Calu3 (cell line): ENCODE measurements at places on chromosomes 3 and 15. TPM values are rescaled to one million over a fixed set of nuclear protein-coding genes. Genes with fewer than 3 reads are reported as not detected.

Gene GOLGA8S
- total RNA-seq, result 0.09 TPM in 1 of 2 replicates, not detected in the other

GRCh38 chr15:57927091-57927631 lies 138.3 kb downstream of the ALDH1A2 start:
- no peak for DNase-seq

GRCh38 chr3:51099794-51100535 lies 285.1 kb upstream of the MANF start:
- DNase-seq, result peak; percentile 74

- DNase-seq, result no peak
Observed at GRCh38 chr3:9622438-9622837, 26.9 kb upstream of the MTMR14 start.

DNA sequence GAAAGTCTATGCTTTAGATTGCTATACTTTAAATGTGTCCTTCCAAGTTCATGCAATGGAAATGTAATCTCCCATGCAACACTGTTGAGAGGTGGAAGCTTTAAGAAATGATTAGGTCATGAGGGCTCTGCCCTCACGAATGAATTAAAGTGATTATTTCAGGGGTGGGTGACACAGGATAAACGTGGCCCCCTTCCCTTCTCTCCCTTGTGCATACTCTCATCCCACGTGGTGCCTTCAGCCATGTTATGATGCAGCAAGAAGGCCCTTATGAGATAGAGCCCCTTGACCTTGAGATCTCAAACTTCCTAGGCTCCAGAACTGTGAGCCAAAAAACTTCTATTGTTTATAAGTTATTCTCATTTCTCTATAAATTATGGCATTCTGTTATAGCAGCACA lies 183.3 kb downstream of the TNIK start:
- no peak for DNase-seq

Gene LYZL4
- not detected in 2 replicates for total RNA-seq

DNA sequence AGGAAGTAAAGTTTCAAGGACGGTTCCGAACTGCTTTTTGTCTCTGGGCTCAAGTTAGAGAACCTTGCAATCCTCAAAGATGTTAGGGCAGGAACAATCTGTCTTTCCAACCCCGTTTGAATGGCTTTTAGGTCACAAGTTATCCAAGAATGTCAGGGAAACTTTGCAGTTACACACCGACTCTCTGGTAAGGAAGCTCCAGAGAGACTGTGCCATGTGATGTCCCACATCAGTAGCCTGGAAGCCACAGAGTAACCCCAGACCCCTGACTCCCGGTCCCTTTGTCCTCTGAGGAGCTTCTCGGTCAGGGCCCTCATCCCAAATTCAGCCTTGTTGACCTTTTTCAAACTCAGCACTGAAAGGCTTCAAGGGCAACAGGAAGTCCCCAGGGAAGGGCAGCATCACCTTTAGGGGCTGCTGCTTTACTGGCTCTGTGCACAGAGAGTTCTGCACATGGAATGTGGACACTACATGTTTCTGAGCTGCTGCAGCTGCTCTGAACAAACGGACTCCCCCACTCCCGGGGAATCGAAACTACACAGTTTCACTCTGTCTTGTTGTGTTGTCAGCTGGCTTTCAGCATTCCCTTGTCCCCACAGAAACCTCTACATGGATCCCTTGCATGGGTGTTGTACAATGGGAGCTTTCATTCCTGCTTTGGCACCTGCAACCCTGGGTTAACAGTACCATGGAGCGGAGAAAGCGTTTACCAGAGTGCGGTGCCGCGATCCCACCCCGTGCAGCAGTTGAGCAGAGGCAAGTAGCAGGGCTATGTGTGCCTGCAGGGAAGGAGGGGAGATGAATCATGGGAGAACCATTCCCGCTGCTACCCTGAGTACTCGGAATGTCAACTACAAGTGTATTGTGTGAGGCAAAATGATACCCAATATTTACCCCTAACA lies 408.2 kb upstream of the THBS1 start:
- DNase-seq, result peak; percentile 57

DNA sequence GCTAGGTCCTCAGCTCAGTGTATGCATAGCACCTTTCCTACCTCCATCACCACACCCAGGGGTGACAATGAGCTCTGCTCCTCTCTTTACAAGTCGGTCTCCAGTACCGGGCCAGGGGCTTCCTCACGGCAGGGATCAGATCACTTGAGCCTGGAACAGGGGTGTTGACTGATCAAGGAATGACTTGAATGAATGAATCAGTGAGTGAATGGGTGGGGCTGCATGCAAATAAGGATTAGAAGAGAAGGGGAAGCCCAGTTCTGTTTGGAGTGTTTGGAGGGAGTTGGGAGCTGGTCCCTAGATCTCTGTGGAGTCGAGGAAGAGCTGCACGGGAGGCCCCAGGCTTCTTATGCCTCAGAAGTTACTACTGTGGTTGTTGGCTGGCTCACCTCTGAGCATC lies 87.0 kb downstream of the TMEM266 start:
- no peak for DNase-seq

GRCh38 chr3:8768364-8769087 lies 887 bp downstream of the OXTR start:
- no peak for DNase-seq

GRCh38 chr3:143831994-143832393 lies 16.3 kb downstream of the SLC9A9 start:
- no peak for DNase-seq

DNA sequence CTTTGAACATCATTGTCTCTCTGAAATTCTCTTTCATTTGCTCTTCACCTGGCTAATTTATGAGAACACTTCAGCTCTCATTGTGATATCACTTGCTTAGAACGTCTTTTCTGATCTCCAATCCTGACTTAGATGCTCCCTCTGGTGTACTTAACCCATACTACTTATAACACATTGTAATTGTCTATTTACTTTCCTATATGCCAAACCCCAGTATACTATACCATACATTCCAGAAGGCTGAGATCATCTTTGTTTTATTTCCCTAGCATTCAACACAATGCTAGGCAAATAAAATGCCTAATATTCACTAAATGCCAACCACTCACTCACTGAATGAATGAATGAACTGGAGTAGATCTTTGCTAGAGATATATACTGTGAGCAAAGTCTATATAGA lies 27.0 kb upstream of the PEX5L start:
- DNase-seq, result no peak

Gene IL16
- not detected in 2 replicates for total RNA-seq

GRCh38 chr3:23129117-23129516 lies 74.0 kb upstream of the UBE2E2 start:
- DNase-seq, result no peak
